Large intestine (tissue), 12 donors: ENCODE measurements at places on chromosomes 13 and 19.

- no peak for DNase-seq
These were observed 2.7 kb downstream of the PSG8 start for GRCh38 chr19:42762789-42763188.

DNA sequence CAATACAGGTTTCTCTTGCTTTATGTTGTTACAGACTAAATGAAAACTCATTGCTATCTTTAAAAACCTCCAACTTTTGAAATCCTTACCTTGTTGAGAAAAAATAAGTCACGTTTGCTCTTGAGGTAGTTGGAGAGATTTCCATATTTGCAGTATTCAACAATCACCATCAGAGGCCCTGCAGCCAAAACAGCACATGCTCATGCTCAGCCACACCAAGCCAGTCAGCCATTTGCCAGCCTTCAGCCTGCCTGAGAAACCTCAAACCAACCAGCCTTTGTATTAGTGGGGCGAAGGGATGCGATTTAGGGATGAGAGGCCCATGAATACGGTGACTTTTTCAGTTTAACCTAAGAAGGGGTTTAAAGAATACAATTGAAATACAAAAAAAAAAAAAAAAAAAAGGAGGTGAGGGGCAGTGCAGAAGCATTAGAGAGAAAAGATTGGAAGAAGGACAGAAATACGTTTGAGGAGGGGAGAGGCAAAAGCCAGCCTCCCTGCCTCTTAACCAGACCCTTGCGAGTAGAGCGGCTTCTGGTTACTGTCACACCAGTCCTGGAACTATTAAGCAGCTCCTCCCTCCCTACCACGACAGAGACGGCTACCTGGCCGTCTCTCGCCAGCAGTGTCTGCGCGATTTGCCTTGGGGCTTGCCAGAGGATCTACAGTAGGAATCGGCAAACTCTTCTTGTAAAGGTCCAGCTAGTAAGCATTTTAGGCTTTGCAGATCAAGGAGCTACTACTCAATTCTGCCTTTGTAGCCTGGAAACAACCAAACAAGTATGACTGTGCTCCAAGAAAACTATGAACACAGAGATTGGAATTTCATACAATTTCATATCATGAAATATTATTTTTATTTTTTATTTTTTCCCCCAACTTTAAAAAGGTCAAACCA, 167.3 kb downstream of the FLT1 start:
- DNase-seq: peak; percentile 16

DNA sequence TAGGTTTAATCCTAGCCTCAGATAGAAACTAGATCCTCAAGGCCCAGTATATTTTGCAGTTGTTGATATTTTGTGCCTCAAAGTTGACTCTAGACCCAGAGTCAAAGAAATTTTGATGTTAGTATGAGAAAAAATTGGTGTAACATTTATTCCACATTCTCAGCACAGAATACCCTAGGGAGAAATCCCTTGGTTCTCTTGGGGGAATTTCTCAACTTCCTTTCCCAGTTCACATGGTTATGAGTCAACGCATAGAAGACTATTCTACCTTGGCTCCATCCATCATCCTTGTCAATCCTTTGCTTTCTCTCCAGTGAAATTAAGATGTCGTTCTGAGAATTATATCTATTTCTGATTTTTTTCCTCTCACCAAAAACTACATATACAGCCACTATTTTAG, 145.3 kb downstream of the POSTN start:
- DNase-seq: no peak

- no peak for DNase-seq
These were observed 6.1 kb downstream of the STXBP2 start for GRCh38 chr19:7643031-7643415.

GRCh38 chr13:34941835-34942731, at the start of gene NBEA:
NBEA (plus strand) TSS chr13:34942270; CDS start chr13:34942821, 551 bp downstream.
- DNase-seq: peak; percentile 77

DNA sequence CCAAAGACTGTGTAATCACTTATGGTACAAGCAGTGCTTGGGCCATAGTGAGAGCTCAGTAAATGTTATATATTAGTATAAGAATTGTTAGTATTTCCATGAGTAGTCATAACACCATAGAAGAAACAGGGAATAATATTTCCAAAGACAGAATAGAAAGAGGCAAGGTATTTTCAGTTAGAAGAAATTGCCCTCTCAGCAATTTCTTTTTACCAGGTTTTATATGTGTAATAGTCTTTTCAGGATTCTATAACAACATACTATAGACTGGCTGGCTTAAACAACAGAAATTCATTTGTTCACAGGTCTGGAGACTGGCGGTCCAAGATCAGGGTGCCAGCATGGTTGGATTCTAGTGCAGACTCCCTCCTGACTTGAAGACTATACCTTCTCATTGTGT, 485.7 kb downstream of the FOXO1 start:
- no peak for DNase-seq

GRCh38 chr19:50910722-50911121, 473 bp downstream of the KLK4 start:
- DNase-seq: no peak

DNA sequence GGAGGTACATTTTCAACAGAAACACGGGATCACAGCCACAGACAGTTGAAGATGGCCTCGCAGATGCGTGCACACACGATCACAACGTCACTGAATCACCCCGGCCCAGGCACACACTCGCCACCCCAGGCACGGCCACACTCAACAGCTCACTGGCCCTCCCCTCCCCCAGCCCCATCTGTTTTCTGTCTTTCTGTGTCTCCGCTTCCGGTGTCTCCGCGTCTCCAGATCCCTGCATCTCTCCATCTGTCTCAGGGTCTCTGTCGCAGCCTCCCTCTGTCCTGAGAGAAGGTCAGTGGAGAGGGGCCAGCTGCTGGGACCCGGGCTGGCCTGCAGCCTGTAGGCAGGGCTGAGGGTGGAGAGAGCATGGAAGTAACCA, 3.8 kb upstream of the ATP1A3 start:
- no peak for DNase-seq
